ENCODE measurements at places on chromosomes 7 and 10. TPM values are rescaled to one million over a fixed set of nuclear protein-coding genes. Genes with fewer than 3 reads are reported as not detected.

Gene NXPH1
- total RNA-seq: not detected

DNA sequence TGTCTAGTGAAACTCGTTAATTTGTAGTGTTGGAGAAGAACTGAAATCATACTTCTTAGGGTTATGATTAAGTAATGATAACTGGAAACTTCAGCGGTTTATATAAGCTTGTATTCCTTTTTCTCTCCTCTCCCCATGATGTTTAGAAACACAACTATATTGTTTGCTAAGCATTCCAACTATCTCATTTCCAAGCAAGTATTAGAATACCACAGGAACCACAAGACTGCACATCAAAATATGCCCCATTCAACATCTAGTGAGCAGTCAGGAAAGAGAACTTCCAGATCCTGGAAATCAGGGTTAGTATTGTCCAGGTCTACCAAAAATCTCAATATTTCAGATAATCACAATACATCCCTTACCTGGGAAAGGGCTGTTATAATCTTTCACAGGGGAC is 187.6 kb downstream of the CFTR start:
- DNase-seq: no peak

DNA sequence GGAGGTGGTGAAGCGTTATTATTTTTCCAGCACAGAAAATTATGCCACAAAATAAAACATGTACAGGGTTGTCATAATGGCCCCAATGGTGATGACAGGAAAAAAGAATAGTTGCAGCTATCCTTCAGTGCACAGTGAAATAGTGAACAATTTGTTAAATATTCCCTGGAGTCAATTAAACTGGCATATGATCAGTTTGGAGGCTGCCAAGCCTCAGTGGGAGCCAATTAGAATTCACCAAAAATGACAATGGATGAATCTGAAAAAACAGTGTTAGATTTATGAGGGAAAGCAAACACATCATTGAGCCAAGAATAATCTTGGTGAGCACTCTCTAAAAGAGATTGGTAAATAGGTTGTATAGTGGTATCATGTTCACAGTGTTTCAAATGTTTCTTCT is 146.3 kb downstream of the OTUD1 start:
- no peak for DNase-seq

- DNase-seq: no peak
These were observed 613.5 kb downstream of the PTPRN2 start for GRCh38 chr7:157973971-157974677.

GRCh38 chr10:34403512-34403911 is 411.6 kb downstream of the PARD3 start:
- no peak for DNase-seq

- no peak for DNase-seq
These were observed 803 bp downstream of the GOLGA7B start for GRCh38 chr10:97850446-97850845.

- DNase-seq: no peak
These were observed 40.0 kb downstream of the VOPP1 start for GRCh38 chr7:55532150-55532917.

- peak; percentile 76 for DNase-seq
These were observed 5.5 kb downstream of the NOD1 start for GRCh38 chr7:30472784-30473775.

GRCh38 chr10:99619851-99620710 is at the start of gene SLC25A28:
SLC25A28 (minus strand) TSS chr10:99620439; CDS start chr10:99620335, 104 bp downstream.
- peak; percentile 3 for DNase-seq

- no peak for DNase-seq
These were observed 150.7 kb upstream of the BET1 start for GRCh38 chr7:94154858-94155257.

DNA sequence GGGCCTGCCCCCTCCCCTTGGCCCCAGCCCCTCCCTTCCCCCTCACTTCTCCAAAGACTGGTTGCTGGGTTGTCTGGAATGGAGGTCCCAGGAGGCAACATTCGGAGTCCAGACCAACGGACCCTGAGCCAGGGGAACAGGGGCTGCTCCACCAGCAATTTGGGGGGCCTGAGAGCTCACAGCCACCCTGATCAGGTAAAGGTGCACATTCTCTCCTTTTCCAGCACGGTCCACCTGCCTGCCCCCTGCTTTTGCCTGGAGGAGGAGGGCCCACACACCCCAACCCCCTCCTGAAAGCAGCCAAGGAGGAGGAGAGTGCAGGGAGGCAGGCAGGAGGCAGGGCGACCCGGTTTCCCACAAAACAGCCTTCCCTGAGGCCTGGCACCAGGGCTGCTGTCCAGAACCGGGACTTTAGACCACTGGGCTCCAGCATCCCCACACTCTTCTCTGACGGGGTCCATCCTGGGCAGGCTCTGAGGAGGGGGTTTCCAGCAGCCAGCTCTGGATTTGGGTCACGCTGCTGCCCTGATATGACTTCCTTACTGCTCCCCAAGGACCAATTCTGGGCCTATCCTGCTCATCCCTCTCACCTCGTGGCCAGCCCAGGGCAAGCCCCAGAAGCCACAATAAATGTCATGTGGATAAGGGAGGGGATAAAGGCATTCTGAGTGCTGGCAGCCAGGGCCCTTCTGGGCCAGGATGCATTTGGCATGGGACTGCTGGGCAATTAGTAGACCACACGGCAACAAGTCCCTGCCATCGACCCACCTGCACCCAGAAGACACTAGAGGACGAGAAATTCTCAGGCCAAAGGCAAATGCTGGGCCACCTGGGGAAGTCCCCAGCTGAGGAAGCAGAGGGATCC is 1.1 kb upstream of the CAMK2B start:
- no peak for DNase-seq
